Nephron progenitor cell (in vitro differentiated cells): ENCODE measurements at places on chromosomes 6 and 20.

- DNase-seq: peak; percentile 61
These were observed 24.1 kb upstream of the ROS1 start for GRCh38 chr6:117449549-117450439.

DNA sequence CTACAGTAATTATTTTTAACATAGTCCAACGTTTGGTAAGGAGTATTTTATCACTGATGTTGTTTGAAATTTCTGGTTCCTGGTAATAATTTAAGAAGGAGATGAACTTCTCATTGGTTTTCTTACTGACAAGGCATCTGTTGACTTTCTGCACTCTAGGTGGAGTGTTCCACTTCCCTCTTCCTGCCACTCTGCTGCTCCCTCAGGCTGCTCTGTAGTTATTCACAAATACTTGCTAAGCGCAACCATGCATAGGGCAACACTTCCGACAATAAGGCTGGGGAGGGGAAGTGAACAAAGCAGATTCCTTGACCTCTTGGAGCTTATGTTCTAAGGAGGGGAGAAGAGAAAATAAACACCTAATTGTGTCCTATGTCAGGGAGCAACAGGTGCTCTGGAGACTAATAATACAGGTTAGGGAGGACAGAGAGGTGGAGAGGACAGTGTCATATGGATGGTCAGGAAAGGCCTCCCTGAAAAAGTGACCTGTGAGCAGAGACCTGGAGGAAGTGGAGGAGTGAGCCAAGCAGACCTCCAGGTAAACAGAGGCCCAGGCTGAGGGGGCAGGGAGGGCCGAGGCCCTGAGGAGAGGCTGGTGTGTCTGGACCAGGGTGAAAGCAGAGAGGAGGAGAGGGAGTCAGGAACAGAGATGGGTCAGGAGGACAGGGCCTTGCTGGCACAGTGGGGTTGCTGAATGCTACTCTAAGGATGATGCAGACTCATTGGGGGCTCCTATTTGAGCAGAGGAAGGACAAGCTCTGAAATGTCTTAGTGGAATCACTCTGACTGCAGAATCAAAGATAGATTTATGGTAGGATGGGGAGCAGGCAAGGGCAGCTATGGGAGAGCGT lies 134.8 kb upstream of the SLC24A3 start:
- DNase-seq: no peak

DNA sequence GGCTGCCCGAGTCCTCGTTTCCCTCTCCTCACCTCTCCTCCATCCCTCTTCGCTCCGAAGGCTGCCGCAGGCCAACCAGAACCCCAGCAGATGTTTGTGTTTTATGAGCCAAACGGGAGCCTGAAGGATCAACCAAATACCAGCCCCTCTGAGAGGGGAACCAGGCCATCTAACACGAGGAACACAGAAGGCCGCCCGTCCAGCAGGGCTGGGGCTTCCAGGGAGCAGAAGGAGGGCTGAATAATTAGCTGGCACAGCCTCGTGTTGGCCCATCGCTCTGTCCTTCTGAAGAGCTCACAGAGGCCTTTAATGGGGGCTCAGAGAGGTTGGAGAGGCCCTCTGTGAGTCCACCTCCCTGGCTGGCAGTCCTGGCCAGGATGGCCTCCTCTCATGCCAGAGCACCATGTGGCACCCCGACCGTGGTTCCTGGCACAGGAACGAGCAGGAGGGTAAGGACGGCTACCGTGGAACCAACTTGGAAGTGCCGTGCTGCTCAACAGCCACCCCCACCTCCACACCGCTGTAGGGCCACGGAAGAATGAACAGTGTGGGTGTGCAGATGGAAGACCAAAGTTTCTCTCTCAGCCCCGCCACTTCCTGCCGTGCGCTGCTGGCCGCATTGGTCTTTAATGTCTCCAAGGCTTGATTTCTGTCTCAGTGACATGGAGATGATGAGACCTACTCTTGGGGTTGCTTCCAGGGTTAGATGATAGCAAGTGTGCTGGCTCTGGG lies 155.2 kb downstream of the SCML4 start:
- DNase-seq: no peak

DNA sequence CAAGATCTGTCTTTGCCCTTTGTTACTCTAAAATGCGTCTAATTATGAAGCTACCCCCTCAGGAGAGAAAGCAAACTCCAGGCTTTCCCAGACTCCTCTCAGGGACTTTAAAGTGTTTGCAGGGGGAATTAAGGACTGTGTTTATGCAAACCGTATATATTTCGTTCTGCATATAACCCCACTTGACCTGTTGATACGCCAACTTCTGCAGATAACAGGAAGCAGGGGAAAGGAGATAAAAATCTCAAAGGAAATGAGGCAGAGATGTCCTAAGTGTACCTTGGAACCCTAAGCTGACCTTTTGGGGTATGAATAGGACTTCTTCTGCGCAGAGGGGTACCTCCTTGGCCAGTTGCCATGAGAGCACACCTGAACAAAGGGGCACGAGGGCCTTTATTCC lies 8.1 kb downstream of the SYCP2L start:
- DNase-seq: no peak

- DNase-seq: no peak
These were observed 9.4 kb upstream of the NCOA7 start for GRCh38 chr6:125781314-125781868.

GRCh38 chr6:157516319-157517026 lies 135.5 kb downstream of the ZDHHC14 start:
- no peak for DNase-seq
